Psoas muscle (tissue), 8 donors: ENCODE measurements at places on chromosomes 4 and X. TPM values are rescaled to one million over a fixed set of nuclear protein-coding genes. Genes with fewer than 3 reads are reported as not detected.

DNA sequence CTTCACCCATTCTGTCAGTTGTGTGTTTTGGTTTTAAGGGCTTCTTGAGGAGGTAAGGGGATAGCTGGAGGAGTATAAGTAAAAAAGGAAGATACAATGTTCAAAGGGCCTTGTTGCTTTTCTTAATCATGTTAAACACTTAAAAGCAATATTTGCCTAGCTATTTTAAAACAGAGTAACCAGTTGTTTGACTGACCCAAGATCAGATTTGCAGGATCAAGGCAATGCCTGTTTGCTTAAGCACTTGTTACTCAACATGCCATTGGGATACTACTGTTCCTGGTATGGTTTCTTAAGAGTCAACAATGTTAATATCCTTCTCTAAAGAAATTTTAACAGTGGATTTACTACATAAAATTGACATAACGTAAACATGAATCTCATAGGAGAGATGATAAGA, 2.6 kb downstream of the DCLK2 start:
- no peak overlapping the region for H3K4me3 ChIP-seq
- DNase-seq, result no peak
- H3K4me1 ChIP-seq, result no peaks in the 10 kb centered on the region
- peaks cover 24% of the 10 kb centered on the region for H3K27me3 ChIP-seq
- H3K36me3 ChIP-seq, result no peaks in the 10 kb centered on the region
- H3K27ac ChIP-seq, result no peak overlapping the region

GRCh38 chrX:24305905-24306304, 8.0 kb downstream of the SUPT20HL2 start:
- H3K36me3 ChIP-seq, result no peaks in the 10 kb centered on the region
- H3K4me3 ChIP-seq, result no peak overlapping the region
- no peaks in the 10 kb centered on the region for H3K4me1 ChIP-seq
- H3K27ac ChIP-seq, result no peak overlapping the region
- peaks cover 19% of the 10 kb centered on the region for H3K27me3 ChIP-seq
- DNase-seq, result no peak

GRCh38 chr4:35087218-35087617, 1157.1 kb downstream of the ARAP2 start:
- H3K4me3 ChIP-seq, result no peak overlapping the region
- H3K4me1 ChIP-seq, result no peaks in the 10 kb centered on the region
- no peak for DNase-seq
- H3K27ac ChIP-seq, result no peak overlapping the region

DNA sequence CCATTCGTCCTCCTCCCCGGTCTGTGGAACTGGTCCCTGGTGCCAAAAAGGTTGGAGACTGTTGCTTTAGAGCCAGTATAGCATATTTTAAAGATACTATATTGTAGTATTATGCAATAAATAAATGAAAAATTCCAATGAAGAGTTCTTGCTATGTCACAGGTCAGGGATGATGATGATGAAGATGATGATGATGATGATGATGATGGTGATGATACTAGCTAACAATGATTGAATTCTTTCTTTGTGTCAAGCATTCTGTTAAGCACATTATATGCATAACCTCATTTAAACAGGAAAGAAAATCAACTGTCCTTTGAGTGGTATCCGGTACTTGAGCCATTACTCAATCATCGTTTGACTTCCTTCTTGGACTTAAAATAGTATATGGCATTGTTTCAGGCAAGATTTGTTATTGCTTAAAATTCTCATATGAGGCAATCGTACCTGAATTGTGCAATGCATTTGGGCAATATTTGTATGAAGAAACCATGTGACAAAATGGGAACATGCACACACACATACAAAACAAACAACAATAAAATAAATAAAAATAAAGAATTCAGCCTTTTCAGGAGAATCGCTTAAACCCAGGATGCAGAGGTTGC, 22.8 kb upstream of the TLR2 start:
- no peak overlapping the region for H3K4me3 ChIP-seq
- no peak overlapping the region for H3K27ac ChIP-seq
- no peaks in the 10 kb centered on the region for H3K27me3 ChIP-seq
- no peaks in the 10 kb centered on the region for H3K36me3 ChIP-seq
- H3K4me1 ChIP-seq, result no peaks in the 10 kb centered on the region

DNA sequence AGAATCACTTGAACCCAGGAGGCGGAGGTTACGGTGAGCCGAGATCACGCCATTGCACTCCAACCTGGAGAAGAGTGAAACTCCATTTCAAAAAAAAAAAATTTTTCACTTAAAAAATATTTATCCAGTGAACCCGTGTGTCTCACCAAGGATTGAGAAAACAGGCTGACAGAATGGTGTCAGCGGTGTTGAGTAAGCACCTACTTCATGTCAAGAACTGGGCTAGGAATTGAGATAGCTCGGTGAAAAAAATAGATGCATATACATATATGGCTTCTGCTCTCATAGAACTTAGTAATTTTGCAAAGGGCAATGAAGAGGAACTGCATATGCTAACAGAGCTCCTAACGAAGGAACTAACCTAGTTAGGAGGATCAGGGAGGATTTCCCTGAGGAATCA, 297.3 kb downstream of the TENM3 start:
- H3K4me1 ChIP-seq, result peaks cover 12% of the 10 kb centered on the region
- H3K27ac ChIP-seq, result no peak overlapping the region
- H3K27me3 ChIP-seq, result no peaks in the 10 kb centered on the region
- DNase-seq, result no peak

Gene PJA1
- 3.5 TPM for total RNA-seq

Gene PGAM4
- total RNA-seq, result not detected

Gene KLHL4
- total RNA-seq, result 0.25 TPM
